ENCODE measurements at places on chromosomes 1 and 21.
A peak's percentile ranks its signal among the peaks of the same experiment; 100 is the strongest.

DNA sequence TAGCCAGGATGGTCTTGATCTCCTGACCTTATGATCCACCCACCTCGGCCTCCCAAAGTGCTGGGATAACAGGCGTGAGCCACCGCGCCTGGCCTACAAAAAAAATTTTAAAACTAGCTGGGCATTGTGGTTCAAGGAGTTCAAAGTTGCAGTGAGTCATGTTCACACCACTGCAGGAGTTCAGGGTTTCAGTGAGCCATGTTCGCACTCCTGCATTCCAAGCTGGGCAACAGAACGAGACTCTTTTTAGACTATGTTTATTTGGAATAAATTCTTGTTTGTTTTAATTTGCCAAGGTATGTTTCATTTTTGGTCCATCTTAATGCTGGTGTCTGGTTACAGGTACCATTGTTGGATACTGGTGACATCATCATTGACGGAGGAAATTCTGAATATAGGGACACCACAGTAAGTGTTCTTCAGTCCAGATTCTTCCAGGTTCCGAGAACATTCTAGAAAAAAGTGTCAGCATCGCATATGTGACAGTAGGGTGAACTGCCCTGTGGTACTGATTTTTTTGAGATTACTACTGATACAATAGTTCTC is 3.9 kb downstream of the PGD start:
- DNase-seq, result no peak

DNA sequence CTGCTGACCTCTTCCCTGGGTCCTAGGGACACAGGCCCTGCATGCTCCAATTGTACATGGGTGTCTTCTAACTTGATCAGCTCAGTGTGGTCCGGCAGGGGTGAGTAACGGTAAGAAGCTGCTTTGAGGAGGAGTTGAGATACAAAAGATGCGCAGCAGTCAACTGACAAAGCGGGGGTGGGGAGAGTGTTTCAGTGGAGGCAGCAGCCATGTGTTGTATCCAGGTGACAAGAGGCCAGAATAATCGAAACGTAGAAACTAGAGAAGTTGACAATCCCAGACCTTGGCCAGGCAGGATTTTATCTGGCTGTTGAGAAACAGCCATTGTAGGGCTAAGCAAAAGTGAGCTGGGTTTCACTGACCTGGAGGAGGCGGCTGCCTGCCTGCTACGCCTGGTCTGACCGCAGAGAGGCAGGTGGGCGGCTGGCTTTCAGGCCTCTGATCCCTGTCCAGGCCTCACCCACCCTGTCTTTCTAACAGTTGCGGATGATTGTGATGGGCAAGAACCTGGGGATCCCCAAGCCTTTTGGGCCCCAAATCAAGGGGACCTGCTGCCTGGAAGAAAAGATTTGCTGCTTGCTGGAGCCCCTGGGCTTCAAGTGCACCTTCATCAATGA is 28.8 kb downstream of the PADI6 start:
- DNase-seq, result no peak

DNA sequence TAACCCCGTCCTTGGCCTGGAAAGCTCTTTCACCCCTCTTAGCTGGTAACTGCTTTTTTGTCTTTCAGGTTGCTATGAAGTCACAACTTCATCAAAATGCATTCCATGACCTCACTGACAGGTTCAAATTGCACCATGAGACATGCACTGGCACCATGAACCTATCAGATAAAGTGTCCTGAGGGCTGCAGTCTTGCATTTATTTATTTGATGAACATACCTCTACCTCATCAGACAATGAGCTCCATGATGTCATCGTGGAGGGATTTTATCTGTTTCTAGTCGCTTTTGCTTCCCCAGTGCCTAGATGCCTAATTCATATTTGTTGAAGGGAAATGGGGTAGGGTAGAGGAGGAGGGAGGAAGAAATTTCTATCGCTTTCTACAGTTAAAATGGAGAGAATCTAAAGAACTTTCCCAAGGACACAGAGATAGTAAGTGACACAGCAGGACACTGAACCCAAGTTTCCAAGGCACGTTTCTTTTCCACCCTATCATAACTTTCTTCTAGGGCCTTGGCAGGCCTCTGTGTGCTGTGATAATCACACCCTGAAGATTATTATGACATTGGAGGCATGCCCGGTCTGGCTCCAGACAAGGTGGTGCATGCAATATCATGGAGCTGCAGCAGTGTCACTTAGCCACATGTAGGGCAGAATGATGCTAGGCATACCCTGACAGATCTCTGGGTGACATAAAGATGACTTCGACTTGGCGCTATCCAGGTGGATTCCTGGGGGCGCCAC is 69.5 kb downstream of the CD58 start:
- DNase-seq, result no peak

GRCh38 chr1:43645461-43645860 is 4.5 kb upstream of the KDM4A start:
- DNase-seq, result no peak

GRCh38 chr21:20661246-20661645 is 337.0 kb upstream of the NCAM2 start:
- DNase-seq, result peak; percentile 3
